ENCODE measurements at places on chromosomes 2 and 18.
A peak's percentile ranks its signal among the peaks of the same experiment; 100 is the strongest.

- no peak for DNase-seq
These were observed 31.2 kb downstream of the PIEZO2 start for GRCh38 chr18:11118051-11118766.

DNA sequence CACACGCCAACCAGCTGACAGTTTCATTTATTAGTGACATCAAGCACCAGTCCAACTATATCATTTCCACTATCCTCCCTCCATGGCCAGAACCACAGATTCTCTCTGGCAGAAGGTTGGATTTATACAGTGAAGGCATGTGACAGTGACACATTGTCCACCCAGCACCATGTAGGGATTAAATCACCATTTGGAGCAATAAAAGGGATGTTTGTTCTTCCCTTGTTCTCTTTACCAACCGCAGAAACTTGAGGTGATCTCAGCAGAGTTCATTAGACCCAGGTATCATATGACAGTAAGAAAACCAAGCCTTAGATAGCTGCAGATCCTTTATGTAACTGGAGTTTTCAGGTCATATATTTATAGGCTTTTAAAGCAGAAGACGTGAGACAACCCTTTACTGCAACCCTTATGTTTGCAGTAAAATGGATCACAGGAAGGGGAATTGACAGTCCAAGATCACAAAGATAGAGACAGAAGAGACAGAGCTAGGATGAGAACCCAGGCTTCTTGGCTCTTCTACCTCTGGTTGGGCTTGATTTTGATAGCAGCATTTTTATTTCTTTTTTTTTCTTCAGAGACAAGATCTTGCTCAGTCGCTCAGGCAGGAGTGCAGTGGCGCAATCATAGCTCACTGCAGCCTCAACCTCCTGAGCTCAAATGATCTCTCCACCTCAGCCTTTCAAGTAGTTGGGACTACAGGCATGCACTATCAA is 80.1 kb downstream of the XDH start:
- no peak for DNase-seq

DNA sequence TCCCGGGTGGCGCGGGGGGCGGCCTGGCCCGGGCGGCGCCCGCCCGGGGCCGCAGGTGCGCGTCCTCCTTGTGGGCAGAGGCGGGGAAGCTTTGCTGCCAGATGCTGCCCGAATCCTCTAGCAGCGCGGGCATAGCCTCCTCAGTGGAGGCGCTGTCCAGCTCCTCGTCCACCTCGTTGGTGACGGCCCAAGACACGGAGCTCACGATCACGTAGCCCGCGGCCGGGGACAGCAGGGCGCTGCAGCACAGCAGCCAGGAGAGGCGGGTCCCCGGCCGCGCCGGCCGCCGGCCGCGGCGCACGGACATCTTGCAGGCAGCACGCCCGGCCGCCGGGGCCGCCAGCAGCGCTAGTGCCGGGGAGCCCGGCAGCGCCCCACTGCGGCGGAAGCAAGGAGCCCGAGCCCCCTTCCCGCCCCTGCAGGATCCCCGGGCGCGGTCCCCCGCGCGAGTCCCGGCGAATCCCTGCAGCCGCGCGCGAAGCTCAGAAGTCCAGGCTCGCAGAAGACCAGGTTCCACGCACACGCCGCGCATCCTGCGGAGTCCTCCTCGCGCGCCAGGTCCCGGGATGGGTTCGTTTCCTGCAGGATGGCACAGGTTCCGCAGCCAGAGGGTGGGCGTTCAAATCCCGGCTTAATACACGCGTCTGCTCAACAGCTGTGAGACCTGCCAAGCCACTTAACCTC is at the start of gene CREG2:
TSS of gene CREG2 (minus strand) at position 353 of the 684 bp plus-strand sequence. CDS start at position 307, 46 bp downstream.
- DNase-seq = peak; percentile 90

- no peak for DNase-seq
These were observed 122.9 kb downstream of the AFF3 start for GRCh38 chr2:100019499-100019898.

DNA sequence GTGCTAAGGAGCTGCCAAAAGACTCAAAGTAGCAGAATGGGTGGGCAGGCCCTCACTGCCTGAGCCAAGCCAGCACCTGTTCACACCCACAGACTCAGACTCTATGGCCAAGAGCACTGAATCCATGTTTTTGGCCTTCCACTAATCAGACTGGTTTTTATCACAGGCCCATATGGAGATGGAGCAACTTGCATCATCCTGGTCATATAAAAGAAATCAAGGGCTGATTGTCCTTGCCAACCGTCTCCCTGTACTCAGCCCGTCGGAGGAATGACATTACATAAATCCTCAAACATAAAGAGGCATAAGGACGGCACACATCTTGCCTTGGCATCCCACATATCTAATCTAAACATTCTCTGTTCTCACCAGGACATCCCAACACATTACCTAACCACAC is 66.7 kb downstream of the MARCHF4 start:
- DNase-seq = no peak

DNA sequence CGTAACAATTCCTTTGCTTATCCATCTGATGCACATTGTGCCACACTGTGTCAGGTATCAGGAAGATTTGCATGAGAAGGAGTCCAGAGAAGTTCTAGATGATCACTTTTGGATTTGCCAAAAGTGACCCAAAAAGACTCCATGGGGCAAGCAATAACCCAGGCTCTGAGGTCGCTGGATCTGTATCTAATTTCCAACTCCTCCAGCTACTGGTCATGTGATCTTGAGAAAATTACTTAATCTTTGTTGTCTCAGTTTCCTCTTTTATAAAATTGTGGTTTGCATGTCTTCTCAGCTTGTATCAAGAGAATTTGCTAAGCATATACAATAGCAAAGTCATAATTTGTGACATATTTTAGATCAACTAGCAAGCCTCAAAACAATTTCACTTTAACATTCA is 61.3 kb upstream of the ITGA4 start:
- DNase-seq = no peak

- no peak for DNase-seq
These were observed 105.3 kb downstream of the UBE2E3 start for GRCh38 chr2:181085734-181086133.

DNA sequence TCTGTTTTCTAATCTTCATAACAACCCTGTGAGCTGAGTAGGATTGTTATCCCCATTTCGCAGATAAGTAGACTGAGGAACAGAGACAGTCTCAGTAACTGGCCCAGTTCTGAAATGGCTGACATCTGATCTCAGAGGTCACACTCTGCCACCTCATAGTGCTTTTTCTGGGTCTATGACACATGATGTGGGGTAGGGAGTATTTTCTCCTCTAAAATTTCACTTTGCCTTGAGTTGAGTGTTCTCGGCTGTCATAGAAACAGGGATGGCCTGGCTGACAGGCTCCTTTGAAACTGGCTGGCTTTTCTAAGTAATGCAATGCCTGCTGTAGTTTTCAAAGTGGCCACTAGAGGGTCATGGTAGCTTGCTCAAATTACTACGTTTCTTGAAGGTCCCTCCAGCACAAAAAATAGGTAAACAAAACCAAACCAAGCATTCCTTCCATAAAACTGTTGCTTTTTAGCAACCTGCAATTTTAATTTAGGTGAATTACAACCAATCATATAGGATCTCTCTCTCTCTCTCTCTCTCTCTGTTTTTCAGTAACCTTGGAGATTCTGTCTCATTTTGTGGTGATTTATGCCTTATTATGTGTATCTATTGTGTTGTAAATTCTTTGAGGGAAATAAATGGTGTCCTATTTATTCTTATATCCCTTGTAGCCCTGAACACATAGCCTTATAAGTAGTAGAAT is 84.2 kb upstream of the TTN start:
- peak; percentile 66 for DNase-seq

DNA sequence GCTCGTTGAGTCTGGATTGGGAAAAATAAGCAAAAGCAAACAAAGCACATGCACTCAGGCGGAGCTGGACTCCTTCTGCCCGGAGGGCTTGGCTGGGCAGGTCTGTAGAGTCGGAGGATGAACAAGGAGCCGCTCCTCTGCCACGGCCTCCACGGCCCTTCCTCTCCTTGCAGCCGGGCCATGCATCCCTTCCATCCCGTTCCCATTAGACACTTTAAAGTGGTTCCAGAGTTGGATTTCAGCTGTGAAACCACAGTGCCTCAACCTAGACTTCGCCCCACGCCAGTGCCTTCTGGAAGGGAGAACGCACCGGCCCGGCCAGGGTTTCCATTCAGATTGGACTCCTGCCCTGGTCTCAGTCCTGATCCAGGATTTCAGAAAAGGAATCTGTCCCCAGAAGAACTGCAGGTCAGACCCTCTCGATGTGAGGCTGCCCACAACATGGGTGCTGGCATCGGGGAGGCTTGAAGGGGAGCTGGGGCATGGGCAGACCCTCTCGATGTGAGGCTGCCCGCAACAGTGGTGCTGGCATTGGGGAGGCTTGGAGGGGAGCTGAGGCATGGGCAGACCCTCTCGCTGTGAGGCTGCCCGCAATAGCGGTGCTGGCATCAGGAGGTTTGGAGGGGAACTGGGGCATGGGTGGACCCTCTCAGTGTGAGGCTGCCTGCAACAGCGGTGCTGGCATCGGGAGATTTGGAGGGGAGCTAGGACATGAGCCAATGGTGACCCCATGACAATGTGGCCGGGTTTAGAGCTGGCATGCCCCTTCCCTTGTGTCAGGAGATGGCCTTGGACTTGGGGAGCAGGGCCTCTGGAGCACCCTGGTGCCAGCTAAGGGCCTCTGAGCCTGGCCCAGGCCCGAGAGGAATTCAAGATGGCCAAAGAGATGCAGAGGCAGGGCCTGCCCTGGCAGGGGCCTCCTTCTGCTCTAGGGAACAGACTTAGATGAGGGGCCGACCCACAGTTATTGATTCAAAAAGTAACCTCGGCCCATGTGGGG is 304.5 kb downstream of the NDUFA10 start:
- no peak for DNase-seq

GRCh38 chr2:55763721-55764120 is 70.1 kb upstream of the PNPT1 start:
- no peak for DNase-seq

GRCh38 chr18:8217051-8217564 is 392.1 kb upstream of the RAB12 start:
- no peak for DNase-seq

Data from AG20443 (cell line).